HFFc6 (cell line): ENCODE measurements at places on chromosomes 2 and 18.
A peak's percentile ranks its signal among the peaks of the same experiment; 100 is the strongest.

- peak; percentile 56 for DNase-seq
These were observed 86.6 kb downstream of the ASB1 start for GRCh38 chr2:238513346-238513745.

- peak; percentile 95 for DNase-seq
These were observed 45.1 kb upstream of the SERTAD2 start for GRCh38 chr2:64698668-64699444.

- DNase-seq = no peak
These were observed 29.9 kb downstream of the ROCK2 start for GRCh38 chr2:11314487-11314886.

DNA sequence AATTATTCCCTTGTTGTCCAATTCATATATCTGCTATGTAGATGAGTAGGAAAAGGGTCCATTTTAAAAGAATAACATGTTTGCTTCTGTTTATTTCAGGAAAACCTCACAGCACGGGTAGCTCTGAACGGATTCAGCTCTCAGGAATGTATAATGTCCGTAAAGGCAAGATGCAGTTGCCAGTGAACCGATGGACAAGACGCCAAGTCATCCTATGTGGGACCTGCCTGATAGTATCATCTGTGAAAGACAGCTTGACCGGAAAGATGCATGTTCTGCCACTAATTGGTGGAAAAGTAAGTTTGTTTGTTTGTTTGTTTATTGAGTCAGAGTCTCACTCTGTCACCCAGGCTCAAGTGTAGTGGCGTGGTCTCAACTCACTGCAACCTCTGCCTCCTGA lies 114.6 kb downstream of the PHLPP1 start:
- no peak for DNase-seq

DNA sequence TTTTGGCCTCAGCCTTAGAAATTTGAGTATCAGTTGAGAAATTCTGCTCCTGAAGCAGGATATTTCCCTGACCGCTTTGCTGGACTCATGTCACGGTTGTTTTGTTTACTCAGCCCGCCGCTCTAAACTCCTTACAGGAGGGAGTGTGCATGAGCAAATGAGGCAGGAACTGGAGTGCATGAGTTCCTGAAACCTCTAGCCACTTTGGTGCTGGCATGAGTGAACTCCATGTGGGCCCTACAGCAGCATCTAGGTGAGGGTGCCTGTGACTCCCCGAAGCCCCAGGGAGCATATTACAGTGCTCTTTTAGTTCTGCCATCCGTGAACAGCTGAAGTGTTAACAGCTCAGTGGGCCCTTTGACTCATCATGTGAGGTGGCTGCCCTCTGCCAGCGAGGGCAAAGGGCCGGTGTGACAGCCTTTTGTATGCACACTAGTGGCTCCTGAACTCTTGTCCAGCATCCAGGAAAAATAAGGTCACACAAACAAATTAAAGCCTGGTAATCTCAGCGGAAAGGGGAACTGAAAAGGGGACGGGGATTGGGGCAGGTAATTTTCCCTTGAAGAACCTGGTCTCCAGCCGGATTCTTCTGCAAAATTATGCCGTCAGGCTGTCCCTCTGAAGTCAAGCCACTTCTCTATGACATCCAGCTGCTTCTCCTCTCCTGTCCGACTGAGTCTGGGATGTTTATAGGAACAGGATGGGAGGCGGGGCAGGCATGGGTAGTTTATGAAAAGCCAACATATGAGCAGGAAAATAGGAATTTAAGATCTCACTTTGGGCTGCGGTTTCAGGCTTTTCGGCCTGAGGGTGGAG lies 1668.7 kb downstream of the SUCLG1 start:
- peak; percentile 17 for DNase-seq

GRCh38 chr2:201806442-201807170 lies at the start of gene CDK15:
Gene CDK15, plus strand, starts transcription at chr2:201806537. Its CDS starts 128 bp downstream, at chr2:201806665.
- peak; percentile 60 for DNase-seq

DNA sequence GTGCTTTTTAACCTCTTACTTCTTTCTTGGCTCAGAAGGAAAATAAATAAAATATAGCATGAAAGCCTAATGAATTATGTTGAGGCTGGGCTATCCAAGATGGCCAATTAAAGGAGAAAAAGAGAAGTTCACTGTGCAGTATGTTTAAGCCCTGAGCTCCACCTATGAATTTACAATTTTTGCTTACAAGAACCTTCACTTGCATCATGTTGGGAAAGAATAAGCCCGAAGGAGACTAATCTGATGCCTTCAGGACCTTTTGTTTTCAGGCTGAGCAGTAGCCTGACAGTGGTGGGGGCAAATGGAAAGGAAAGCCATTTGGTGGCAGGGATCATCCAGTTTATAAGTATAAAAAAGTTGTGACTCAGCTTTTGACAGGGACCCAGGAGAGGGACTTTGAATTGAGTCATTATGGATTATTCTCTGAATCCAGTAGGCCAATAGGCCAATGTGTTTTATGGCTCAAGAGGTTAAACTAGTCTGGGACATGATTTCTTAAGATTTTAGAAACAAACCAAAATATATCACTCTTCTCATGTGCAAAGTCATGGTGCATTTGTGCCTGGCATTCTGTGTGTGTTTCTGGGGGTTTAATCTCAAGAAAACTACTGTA lies 56.9 kb downstream of the E2F6 start:
- no peak for DNase-seq

- peak; percentile 97 for DNase-seq
These were observed 77.4 kb upstream of the NPAS2 start for GRCh38 chr2:100742277-100743254.

DNA sequence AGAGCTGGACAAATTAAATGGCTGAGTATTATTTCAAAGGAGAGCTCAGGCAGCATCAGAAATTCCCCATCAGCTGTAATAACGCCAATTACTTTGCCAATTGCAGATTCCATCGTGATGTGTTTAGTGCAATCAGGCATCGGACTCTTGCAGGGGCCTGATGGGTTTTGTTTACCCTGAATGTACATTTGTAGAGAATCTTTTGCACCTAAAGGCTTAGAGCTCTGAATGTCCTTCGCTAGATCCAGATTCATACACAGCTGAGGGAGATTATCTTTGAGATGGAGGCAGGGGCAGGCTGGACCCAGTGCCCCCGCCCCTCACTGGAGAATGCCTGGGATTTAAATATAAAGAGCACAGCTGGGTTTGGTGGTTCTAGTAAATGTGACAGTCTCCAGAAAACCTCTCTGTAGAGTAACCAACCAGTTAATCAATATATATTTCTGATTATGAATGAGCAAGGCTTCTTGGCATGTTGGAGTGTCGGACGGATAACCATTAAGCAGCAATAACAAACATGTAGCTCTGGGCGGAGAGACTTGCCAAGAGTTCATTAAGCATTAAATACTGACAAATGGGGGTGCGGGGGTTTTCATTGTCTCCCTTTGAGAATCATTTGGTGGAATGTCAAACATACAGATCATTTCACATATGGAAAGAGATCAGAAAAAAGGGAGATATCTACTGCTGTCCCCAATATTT lies 200.9 kb downstream of the SETBP1 start:
- no peak for DNase-seq

DNA sequence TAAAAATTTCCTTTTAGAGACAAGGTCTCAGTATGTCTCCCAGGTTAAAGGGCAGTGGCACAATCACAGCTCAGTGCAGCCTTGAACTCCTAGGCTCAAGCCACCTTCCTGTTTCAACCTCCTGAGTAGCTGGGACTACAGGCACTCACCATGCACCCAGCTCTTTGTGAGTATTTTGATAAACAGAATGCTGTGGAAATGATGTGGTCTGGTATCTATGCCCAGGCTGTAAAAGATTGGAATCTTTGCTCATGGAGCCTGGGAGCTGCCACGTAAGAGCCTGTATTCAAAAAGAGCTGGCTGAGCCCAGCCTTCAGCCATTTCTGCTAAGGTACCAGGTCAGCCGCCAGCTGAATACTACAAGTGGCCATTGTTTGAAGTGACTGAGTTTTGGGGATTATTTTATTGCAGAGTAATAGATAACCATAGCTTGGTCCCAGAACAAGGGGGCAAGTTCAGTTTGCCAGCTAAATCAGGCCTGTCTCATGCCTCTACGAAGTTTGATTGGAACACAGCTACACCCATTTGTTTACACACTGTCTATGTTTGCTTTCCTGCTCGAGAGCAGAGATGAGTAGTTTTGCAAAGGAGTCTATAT lies 21.3 kb upstream of the ARL5A start:
- no peak for DNase-seq

GRCh38 chr2:29920130-29920577 lies 1.2 kb downstream of the ALK start:
- DNase-seq = no peak

DNA sequence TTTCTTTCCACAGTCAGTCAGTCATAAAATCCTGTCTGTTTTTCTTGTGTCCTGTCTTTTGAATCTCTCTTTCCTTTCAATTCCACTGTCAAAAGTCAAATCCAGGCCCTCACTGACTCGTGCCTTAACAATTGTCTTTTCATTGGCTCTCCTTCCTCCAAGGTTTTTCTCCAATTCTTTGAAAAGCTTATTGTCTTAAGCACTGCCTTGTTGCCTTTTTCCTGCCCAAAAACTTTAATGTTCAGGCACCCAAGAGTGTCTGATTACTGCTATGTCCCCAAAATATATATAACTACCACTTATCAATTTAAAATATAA lies 13.9 kb upstream of the SULT1C4 start:
- DNase-seq = peak; percentile 9

GRCh38 chr2:180367815-180368214 lies 360.7 kb upstream of the CWC22 start:
- peak; percentile 38 for DNase-seq

- DNase-seq = peak; percentile 90
These were observed 359.9 kb downstream of the ARHGAP15 start for GRCh38 chr2:143489145-143489544.

DNA sequence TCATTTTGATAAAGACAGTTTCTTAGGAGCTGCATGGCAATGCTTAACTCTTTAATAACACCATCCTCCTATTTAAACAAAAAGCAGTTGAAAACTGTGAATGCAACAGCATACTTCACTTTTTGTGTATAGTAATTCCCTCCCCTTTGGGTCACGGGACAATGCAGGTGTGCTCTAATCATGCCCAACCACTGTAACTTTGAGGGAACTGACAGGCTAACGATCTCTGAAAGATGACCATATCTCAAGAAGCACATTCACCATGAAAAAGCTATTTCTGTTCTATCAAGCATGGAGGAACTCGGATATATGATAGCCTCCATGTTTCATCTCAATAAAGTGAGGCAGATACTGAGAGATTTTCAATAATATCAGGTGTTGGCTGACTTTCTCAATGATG lies 81.1 kb upstream of the CD226 start:
- DNase-seq = no peak

DNA sequence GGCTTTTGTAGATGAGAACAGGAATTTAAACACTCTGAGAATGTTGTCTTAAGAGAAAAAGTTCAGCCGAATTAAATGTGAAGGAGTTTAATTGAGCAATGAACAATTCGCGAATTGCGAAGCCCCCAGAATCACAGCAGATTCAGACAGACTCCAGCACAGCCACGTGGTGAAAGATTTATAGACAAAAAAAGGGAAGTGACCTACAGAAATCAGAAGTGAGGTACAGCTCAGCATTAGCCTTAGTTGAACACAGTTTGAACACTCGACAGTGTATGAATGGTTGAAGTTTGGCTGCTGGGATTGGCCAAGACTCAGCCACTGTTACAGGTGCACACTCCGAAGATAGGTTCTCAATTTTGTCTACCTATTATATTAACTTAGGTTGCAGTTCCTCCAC lies 264.0 kb upstream of the CHST9 start:
- no peak for DNase-seq

DNA sequence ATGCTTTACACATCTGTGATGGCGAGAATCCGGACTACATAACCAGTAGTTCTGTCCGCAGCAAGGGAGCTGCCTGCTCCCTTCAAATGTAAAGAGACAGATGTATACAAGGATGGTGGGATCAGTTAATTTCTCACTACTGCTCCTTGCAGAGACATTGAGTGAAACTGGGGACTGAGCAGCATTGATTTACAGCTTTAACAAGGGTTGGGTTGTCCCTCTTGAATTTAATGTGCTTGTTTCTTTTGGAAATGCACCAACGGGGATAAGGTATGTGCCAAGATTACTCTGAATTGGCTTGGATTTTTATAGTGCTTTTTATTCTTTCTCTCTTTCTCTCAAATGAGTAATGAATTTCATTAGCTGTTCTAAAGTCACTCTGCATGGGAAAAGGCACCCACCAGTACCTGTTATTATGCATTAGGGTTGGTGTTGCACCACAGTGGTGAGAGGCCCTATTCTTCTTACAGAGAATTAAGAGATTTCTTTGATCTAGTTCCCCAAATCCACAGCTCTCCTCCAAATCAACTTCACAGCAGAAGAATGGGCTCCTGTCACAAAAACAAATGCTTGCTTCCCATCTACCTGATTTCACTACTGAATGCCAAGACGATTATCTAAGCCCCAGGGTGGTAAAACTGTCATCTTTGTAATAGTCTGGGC lies 107.6 kb downstream of the DOCK10 start:
- no peak for DNase-seq

DNA sequence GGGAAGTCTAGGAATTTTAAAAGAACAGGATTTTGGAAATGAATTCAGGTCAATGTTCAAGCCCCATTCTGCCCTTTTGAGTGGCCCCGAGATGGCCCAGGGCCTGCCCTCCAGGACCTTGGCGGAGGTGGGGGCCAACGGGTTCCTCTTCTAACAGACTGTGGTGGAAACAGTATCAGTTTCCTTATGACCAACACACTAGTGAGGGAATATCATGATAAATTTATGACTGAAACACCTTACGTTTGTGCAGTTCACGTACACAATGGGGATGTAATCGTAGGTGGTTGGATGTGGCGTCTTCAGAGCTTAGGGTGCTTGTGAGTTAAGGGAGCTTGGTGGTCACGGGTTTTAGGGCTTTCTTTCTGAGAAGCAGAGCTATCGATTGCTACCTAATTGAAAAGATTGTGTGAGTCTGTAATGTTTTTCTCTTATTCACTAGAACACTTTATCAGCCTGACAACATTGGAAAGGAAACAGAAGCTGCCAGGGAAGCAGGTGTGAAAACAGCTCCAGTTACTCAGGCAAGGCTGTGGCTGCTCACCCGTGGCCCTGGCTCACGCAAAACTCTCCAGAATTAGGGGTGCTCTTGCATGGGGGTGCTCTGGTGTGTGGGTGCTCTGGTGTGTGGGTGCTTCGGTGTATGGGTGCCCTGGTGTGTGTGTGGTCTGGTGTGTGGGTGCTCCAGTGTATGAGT lies 165.3 kb downstream of the SNTG2 start:
- no peak for DNase-seq

GRCh38 chr2:227817850-227818674 lies 4.4 kb downstream of the CCL20 start:
- peak; percentile 100 for DNase-seq

DNA sequence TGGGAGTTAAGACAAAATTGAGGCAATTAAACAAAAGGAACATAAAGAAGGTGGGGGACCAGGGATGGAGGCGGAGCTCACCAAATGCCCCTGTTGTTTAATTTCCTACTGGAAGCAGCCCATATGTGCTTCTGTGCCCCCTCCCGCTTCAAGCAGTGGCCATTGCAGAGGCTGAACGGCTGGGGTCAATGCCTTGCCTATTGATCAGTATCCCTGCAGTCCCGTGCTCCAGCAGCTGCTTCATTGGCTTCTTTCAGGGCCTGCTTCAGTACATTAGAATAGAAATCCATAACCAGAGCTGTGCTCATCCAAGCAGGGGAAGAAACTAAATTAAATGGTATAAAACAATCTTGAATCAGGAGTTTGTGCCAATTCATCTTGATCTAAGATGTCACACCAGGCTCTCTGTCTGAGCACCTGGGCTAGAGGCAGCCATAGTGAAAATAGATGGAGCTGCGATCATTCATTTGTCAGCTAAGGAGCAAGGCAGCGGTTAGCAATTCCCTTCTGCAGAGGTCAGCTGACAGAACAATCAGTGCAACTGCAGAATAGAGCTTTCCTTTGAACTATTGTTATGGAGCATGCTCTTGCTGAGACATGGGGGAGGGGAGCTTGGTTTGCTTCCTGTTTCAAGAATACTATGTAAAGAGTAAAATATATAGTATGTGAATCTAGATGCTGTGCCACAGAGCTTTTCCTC lies 222.4 kb downstream of the WDR7 start:
- DNase-seq = no peak
